T-helper 9 cell (primary cell): ENCODE measurements at places on chromosomes 7 and 10.

DNA sequence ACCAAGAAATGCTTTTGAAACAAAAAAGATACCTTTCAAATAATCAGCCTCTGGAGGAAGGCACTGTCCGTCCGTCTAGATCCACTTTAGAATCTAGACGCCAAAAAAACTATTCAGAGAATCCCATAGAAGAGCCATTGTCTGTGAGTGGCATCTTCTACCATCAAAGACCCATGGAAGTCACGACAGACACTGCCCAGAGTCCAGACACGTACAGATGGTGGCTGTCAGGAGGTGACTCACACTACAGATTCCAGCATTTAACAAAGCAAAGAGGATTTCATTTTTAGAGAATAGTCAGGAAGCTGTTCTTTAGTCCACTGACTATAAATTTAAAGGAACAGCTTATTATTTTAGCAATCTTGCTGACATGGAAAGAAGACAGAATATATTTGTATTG is 11.7 kb downstream of the C1QL3 start:
- DNase-seq, result no peak

DNA sequence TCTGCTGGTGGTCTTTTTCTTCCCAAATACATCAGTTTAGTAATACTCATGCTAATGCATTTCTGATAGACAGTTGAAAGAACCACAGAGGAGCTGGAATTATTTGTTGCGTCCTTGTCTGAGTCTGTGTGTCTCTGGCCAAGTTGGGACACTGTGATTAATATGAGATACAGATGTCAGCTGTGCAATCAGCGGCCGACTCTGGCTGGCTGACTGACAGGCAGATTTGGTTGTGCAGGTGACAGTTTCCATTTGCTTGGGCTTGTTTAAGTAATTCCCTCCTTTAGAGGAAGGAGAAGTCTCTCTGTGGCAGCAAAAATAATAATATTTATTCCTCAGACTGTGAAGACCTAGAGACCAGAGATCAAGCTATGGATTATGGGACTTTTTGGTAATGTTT is 176.2 kb upstream of the CHRM2 start:
- DNase-seq, result no peak

GRCh38 chr7:107048783-107049418 is 4.4 kb downstream of the PRKAR2B start:
- no peak for DNase-seq

DNA sequence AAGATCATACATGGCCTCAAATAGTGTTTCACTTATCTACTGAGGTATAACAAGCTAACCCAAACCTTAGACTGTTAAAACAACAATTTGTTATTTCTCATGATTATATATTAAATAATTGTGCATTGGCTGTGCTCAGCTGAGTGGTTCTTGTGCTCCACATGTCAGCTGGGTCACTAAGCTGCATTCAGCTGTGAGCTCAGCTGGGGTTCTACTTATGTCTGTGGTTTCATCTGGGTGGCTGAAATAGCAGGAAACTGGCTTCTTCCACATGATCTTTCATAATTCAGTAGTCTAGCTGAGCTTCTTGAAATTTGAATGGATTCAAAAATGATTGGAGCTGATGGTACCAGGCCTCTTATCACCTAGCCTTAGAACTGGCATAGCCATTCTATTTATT is 181.8 kb upstream of the CSTF2T start:
- no peak for DNase-seq

DNA sequence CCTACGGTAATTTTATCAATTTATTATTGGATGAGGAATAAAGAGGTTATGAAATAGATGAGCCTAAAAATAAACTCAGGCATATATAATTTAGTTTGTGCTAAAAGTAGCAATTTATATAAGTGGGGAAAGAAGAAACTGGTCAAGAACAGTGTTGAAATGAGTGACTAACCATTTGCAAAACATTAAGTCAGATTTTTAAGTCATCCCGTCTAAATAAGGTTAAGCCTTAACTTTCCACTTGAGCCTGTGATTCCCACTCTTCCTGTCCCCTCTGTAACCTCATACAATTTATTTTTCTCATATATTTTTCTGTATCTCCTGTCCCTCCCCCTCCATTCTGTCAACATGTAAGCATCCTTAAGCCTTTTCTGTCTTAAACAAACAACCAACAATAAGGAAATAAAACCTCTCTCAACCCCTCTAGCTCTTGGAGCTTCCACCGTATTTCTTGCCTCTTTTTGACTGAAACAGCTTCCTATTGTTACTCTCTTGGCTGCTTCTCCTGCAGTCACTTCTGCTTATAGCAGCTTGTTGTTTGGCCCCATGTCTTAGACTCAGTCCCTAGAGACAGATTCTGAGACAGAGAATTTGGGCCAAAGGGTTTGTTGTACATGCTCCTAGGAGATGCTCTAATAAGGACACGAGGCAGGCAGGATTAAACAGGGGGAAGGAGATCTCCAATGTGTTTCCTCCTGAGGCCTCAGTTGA is 109.7 kb downstream of the GNAI1 start:
- no peak for DNase-seq

DNA sequence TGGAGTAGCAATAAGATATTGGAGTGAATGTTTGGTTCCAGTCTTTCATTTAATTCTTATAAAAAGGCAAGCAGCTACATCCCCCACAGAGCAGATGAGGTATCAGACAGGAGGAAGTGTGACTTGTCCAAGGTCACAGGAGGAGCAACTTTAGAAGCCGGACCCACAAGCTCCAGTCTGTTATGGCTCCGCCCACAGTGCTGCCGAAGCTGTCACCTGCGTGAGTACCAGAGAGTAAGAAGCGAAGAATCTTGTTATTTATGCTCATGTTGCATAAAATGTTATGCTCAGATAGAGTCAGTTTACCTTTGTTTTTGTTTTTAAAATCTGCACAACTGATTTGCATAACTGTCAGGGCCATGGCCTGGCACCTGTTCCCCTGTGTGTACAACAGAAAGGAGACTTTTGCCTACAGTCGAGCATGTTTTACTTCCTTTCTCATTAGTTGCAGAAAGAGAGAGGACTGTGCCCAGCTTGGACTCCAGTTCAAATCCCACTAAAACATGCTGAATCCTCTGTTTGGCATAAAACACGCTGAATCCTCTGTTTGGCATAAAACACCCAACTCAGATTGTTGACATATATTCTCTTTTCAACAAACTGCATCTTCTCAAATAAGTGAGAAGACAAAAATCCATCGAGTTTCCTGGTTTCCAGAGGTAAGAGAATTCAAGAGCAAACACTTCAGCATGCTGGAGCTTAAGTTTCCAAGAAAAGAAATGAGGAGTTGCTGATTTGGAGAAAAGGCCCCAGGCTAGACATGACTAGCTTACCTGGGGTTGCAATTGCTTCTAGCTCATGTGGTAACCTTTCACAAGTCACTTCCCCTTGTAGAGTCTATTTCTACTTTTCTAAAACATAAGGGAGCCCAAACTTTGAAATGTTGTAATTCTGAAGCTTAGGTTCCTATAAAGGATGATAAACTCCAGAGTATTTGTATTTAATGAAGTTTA is 409.8 kb upstream of the ZMIZ1 start:
- no peak for DNase-seq

DNA sequence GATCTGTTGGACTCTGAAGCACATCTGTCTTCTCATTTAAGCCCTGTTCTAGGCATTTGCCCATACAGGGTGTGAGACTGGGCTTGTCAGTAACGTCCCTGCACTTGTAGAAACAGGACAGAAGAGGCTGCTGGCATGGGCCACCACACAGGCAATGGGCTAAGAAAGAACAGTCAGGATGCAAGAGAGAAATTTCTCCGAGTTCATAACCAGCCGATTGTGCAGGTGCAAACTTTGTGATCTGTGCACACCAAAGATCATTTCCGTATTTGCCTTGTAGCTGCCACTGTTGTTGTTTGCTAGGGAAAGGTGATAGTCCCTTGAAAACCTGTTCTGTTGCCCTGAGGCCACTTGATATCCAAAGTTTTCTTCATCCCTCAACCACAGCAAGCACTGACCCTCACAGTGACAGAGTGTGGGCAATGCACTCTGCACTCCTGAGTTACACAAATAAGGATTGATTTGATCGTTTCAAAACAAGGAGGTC is 20.3 kb downstream of the KLF6 start:
- no peak for DNase-seq

GRCh38 chr10:3865565-3865964 is 80.6 kb upstream of the KLF6 start:
- no peak for DNase-seq

- no peak for DNase-seq
These were observed 368.4 kb downstream of the ARL4A start for GRCh38 chr7:13055732-13056368.

GRCh38 chr10:37403776-37404175 is 278.4 kb downstream of the ANKRD30A start:
- DNase-seq, result no peak

DNA sequence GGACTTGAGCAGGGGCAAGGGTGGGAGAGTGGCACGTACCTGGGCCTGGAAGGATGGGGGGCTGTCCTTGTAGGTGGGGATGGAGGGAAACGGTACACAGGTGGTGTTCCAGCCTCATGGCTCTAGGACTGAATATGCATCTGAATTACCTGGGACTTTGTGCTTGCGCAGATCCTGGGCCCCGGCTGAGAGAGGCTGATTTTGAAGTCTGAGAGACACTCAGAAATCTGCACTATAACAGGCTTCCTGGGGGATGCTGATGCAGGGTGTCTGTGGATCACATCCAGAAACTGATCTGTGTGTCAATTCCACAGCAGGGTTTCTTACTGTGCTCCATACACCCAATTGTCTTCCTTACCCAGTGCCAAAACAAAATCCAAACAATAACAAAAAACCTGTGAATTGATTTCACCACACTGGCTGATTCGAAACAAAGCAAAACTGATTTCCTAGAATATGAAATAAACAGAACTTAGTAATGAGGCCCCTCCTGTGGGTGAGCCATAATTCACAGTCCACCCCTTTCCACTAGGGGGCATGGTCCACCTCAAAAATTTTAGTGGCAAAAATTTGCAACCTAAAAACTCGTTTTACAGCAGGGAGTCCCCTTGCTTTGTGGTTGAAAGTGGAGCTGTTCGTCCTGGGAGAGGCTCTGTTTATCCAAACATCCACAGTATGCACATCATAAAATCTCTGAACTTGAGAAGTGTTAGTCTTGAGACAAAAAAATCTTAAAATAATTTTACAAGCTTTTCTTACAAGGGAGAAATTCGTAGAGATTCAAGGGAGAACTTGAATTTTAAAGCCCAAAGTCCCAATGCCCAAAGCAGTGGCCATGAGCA is 32.0 kb upstream of the PLEKHA1 start:
- peak; percentile 39 for DNase-seq

DNA sequence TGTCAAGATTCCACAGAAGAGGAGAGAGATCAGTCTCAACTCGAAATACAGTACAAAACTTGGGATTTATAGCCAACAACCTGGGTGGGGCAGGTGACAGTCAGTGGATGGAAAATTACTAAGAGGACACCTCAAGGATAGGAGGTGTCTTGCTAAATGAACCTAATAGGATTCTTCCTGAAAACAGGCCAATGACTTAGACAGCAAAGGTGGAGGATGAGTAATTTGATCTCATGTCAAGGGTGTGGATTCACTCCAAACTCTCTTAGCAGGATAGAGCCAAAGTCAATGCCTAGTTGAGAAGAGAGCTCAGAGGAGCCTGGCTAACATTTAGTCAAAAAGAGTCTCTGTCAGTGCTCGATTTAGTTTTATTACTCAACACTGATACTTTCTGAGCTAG is 106.7 kb upstream of the INSYN2A start:
- no peak for DNase-seq

- DNase-seq, result no peak
These were observed 14.6 kb downstream of the LHPP start for GRCh38 chr10:124476043-124476725.

GRCh38 chr10:72852508-72852907 is 41.0 kb upstream of the OIT3 start:
- no peak for DNase-seq

DNA sequence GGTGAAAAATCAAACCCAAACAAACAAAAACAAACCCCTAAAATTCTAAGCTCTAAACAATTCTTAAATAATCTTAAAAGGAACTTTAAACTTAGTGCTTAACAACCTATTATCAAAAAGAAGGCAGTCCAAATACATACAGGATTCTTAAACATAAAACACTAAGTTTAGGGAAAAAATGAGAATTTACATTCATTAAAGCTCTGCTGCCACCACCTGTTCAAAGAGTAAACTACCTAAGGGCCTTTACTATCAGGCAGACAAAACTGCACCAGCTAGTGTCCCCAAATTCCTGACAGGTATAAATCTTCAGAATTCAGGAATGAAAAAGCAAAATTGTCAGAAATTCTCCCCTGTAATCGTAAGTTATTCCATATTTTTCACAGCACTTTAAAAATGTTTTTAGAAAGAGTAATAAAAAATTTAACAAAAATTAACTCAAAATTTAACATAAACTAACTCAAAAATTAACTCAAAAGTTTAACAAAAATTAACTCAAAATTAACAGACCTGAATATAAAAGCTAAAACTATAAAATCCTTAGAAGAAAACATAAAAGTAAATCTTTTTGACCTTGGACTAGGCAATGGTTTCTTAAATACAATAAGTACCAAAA is 55.1 kb downstream of the PDZD8 start:
- DNase-seq, result no peak
